ENCODE measurements at places on chromosomes 5 and 9.

GRCh38 chr9:23643656-23644258 lies 182.3 kb downstream of the ELAVL2 start:
- DNase-seq = no peak

DNA sequence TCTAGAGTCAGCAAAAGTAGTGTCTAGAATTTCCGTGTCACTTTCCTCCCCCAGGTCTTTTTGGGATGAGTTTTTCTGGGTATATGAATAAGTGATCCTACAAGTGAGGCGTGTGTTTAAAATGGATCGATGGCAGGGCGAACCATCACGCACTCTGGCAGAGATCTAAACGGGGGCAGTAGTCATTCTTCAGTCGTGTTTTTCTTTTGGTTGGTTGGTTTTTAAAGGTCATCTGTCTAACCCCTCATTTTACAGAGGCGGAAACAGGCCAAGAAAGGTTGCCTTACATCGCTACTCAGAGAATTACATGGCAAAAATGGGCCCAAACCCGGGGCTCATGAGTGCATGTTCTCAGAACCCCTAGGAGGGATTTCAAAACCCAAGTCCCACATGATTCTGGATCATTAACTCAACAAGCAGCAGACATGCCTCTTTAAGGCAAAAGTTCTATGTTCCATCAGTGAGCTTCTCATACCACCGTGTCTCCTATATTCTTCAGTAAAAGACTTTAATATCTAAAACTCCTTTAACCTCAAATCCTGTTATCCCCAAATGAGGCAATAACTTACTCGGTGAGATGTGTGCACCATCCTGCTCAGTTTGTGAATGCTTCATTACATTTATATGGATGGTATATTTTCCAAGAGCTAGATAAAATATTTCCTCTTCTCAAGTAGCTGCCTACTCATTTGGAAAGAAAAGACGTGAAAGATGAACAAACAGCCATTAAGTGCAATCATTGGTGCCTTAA lies 145.8 kb downstream of the AOPEP start:
- no peak for DNase-seq

DNA sequence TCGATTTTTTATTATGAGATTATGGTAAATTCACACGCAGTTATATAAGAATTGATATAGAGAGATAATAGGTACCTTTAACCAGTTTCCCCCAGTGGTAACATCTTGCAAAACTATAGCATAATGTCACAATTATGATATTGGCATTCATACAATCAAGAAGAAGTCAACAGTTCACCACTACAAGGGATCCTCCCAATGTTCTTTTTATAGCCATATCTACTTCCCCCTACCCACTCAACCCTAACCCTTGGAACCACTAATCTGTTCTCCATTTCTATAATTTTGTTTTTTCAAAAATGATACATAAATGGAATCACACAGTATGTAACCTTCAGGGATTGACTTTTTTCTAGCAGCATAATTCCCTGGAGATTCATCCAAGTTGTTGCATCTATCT lies 9.8 kb downstream of the ACTL7B start:
- no peak for DNase-seq

- no peak for DNase-seq
Observed at GRCh38 chr5:15650266-15650665, 150.3 kb downstream of the FBXL7 start.

GRCh38 chr9:135850737-135851136 lies 56.6 kb downstream of the CAMSAP1 start:
- no peak for DNase-seq

- no peak for DNase-seq
Observed at GRCh38 chr5:146890066-146890465, 11.5 kb upstream of the PPP2R2B start.

DNA sequence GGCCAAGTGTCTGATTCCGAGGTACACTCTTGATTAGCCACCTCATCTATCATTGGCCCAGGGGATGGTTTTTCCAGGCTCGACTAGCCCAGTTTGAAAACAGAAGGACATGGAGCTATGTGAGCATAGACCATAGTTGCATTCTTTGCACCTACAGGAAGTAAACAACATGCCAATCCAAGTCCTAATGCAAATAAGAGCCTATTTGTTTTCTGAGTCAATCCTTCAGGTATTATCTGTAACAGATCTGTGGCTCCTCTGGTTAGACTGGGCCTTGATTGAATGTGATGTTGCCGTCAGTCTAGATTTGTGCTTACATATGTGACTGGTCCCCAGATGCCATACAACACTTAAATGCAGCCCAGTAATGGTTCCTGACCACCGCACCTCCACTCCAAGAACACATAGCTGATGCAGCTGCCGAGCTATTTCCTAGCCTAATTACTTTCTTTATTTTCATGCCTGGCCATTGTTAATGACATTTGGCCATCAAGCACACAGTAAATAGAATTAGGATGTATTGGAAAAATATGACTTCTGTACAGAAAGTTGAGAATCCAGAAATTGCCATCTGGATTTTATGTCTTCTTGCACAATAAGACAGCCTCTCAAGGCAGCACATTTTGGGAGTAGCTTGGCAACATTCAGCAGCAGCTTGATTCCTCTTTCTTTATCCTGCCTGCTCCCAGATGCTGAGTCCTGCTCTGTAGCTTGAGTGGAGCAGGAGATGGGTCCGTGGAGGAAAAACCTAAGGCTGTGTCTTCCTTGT lies 29.5 kb upstream of the ARHGAP26 start:
- DNase-seq = no peak

DNA sequence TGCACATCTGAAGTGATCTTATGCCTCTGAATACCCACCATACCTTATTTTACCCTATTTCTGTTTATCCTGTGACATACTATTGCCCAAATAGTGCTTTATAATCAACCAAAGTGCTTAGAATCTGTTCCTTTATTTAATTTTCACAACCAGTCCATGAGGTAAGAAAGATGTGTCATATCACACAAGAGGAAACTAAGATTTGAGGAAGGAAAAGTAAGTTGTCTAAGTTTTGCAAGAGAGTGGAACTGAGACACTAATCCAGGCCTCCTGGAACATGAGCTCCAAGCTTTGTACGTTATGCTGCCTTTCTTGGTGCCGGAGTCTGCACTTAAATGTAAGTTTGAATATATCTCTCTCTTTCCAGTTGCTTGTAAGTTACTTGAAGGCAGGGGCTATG lies 17.2 kb downstream of the KDM3B start:
- DNase-seq = no peak

GRCh38 chr9:72680593-72681282 lies 159.3 kb downstream of the TMC1 start:
- DNase-seq = no peak

DNA sequence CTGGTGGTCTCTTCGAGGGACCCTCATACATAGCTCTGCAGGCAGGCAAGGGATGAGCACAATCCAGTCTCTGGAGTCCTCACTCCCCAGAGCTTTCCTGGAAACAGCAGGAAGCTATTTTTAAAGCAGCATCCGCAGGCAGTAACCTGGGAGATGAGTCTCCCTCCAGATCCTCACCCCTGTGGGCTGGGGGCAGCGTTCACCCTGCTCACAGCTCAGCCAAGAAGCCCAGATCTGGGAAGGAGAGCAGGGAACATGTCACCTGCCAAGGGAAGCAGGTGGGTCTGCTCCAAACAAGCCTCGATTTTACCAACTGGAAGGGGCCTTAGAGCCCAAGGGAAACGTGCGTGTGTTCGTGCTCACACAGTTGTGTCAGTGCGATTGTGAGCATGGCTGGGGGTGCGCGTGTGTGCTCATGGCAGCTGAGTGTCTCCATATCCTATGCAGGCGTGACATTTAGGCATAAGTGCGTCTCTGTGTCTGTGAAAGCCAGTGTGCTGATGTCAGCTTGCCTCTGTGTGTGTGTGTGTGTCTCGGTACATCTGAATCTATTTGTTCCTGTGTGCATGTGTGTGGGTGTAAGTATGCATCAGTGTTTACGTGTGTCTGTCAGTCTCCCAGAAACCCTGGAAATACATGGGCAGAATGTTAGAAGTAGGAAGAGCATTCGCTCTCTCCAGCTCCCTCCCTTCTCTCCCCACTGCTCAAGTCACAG lies 40.6 kb upstream of the CPLX2 start:
- DNase-seq = no peak

- no peak for DNase-seq
Observed at GRCh38 chr5:169801324-169801777, 164.3 kb downstream of the DOCK2 start.

DNA sequence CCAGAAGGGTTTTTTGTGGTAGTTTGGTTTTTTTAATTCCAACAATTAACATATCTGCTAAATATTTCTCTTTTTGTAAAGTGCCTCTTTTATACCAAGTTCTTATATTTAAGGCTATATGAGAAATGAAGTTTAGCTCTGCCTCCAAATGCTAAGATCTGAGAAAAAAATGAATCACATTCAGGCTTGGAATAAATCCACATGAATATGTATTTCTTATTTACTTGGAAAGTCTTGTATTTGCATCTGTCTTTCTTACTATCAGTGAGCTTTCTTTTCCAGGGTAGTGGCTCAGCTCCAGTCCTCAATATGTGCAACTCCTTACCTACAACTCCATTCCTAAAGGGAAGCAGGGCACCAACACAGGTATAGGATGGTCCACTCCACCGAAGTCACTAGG lies 127.9 kb downstream of the GLIS3 start:
- DNase-seq = no peak

DNA sequence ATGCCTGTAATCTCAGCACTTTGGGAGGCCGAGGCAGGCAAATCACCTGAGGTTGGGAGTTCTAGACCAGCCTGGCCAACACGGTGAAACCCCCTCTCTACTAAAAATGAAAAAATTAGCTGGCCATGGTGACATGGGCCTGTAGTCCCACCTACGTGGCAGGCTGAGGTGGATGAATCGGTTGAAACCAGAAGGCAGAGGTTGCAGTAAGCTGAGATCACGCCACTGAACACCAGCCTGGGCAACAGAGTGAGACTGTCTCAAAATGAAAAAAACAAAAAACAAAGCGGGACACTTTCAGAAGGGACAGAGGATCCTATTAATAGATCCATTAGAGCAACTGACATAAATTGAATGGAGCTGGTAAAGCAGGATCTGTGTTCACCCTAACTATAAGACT lies 89.6 kb upstream of the SGCD start:
- no peak for DNase-seq

DNA sequence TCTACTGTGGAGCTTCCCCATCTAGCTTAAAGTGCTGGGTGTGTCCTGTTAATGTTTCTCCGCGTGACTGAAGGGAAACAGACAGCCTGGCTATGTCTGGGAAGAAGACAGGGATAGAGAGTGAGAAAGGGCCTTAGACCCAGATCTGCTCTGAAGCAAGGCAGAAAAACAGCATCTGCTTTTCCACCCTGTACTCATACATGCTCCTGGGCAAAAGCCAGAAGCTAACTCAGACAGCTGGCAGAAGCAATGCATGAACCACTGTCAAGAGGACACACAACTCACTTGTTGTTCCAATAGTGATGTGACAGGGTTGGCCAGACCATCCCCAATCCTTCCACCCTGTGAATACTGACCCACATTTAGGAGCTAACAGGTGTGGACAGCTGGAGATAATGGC lies 63.3 kb downstream of the DPYSL3 start:
- no peak for DNase-seq

- no peak for DNase-seq
Observed at GRCh38 chr5:76920491-76920890, 32.4 kb upstream of the CRHBP start.

DNA sequence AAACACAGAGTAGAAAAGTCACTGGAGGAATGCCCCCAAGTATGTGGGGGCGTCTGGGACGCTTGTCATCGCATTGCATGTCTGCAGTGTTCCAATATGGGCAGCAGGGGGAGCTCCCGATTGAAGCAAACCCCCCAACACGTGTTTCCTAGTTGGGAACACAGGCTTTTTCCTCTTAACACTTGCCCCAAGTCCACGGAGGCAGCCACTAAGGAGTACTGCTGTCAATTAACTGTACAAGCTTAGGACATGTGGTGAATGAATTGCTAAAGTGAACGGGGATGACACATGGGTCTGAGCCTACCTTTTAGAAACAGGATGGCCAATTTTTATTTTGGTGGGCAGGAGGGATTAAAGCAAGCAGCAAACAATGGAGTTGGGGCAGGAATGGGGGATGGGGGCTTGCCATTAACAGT lies 2.2 kb downstream of the GABRB2 start:
- DNase-seq = no peak

- no peak for DNase-seq
Observed at GRCh38 chr5:96129276-96129675, 167.6 kb upstream of the ELL2 start.
